ENCODE measurements at places on chromosomes 12 and 14. TPM values are rescaled to one million over a fixed set of nuclear protein-coding genes. Genes with fewer than 3 reads are reported as not detected.

The TRPV4 gene
- total RNA-seq = 0.16 TPM

The MGST1 gene
- total RNA-seq = 754 TPM

The ABCC9 gene
- total RNA-seq = not detected

The RARG gene
- total RNA-seq = 24.6 TPM

The MEG3 gene
- total RNA-seq = 41.2 TPM

The OAS2 gene
- 0.11 TPM for total RNA-seq

The VWF gene
- 0.07 TPM for total RNA-seq

The KLRC4 gene
- total RNA-seq = not detected

The FAM90A1 gene
- 0.21 TPM for total RNA-seq

The TMPRSS12 gene
- total RNA-seq = not detected

The SOX5 gene
- total RNA-seq = not detected

The CAPZA3 gene
- not detected for total RNA-seq

The LRRC10 gene
- not detected for total RNA-seq

The GCH1 gene
- 4.2 TPM for total RNA-seq

The KCNC2 gene
- not detected for total RNA-seq

The CD27 gene
- total RNA-seq = not detected

The ALDH1L2 gene
- 2.4 TPM for total RNA-seq

The PZP gene
- not detected for total RNA-seq

The PWP1 gene
- total RNA-seq = 104 TPM

The ASPG gene
- not detected for total RNA-seq

The RAPGEF3 gene
- total RNA-seq = 0.54 TPM

All from A549 treated with Hydrocortisone at 1 μM for 4 hours (cell line).